ENCODE measurements at places on chromosomes 13 and 19. TPM values are rescaled to one million over a fixed set of nuclear protein-coding genes. Genes with fewer than 3 reads are reported as not detected.

DNA sequence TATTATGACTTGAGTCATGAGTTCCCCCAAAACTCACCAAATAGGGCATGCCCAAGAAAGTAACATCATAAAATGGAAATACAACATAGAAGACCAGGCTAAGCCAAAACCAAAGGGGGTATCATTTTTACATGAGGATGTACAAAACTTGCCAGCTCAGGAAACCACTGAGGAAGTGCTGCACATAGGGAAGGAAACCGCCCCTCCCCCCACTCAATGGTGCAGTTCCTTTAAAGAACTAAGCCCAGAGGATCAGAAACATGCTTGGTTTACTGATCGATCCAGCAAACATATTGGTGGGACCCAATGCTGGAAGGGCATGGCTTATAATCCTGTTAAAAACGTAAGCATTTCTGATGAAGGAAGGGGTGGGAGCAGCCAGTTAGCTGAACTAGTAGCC, 4.2 kb upstream of the ZNF486 start:
- H3K27me3 ChIP-seq: no peaks in the 10 kb centered on the region
- no peaks in the 10 kb centered on the region for H3K36me3 ChIP-seq
- no peak overlapping the region for H3K27ac ChIP-seq
- no peak overlapping the region for H3K4me3 ChIP-seq
- peaks cover 9% of the 10 kb centered on the region for H3K4me1 ChIP-seq

DNA sequence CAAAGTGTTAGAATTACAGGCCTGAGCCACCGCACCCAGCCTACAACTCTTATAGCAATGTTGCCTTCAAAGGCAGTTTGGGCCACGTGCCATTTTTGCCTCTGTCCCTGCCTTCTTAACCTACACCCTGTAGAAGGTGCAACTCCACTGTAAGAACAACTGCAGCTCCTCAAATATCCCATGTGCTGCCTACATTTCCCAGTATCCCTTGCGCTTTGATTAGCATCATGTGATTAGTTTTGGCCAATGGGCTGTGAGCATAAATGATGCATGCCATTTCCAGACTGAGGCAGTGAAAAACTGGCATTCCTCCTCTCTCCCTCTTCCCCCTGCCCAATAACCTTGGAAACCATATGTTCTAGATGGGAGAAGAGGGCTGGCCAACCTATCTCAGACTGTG, 75.2 kb upstream of the MRI1 start:
- H3K27ac ChIP-seq: no peak overlapping the region
- no peaks in the 10 kb centered on the region for H3K27me3 ChIP-seq
- H3K36me3 ChIP-seq: no peaks in the 10 kb centered on the region
- H3K4me3 ChIP-seq: no peak overlapping the region
- no peaks in the 10 kb centered on the region for H3K4me1 ChIP-seq
- no peak for DNase-seq

GRCh38 chr19:18167011-18167410, 6.6 kb upstream of the IFI30 start:
- H3K4me1 ChIP-seq: peaks cover under 1% of the 10 kb centered on the region
- H3K27ac ChIP-seq: no peak overlapping the region
- no peak overlapping the region for H3K4me3 ChIP-seq

DNA sequence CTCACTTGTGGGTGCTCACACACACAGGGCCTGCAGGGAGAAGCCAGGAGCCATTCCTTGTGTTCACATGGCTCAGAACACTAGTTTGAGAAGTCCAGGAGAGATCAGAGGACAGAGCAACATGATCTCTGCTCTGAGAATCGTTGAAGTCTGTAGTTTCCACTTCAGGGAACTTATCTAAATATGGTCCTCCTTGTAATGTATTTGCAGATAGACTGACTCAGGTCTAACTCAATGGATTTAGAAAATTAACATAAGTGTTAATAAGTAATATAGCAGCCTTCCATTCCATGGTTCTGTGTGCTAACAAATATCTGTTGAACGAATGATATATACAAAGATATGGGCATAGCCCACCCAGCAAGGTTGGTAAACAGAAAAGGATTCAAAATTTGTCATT, 119.8 kb upstream of the STARD13 start:
- H3K4me1 ChIP-seq: no peaks in the 10 kb centered on the region
- H3K27me3 ChIP-seq: no peaks in the 10 kb centered on the region
- H3K27ac ChIP-seq: no peak overlapping the region
- H3K4me3 ChIP-seq: no peak overlapping the region
- H3K36me3 ChIP-seq: no peaks in the 10 kb centered on the region

DNA sequence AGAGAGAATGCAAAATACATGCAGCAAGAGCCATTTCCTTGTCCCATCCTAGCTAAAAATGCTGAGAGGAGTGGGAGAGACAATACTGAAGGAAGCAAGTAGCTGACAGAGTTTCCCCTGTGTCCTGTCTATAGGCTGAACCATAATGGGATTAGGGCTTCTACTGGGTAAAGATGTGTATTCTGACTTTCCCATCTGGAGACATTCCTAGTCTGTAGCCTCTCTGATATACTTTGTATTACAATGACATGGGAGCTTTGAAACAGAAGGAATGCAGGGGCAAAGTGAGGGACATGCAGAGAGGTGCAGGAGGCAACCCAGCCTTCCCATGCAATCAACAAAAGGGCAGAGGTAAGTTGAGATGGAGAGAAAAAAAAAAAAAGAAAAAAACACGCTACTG, 10.5 kb upstream of the GPC6 start:
- DNase-seq: no peak
- no peaks in the 10 kb centered on the region for H3K4me1 ChIP-seq
- no peak overlapping the region for H3K27ac ChIP-seq
- no peaks in the 10 kb centered on the region for H3K36me3 ChIP-seq

GRCh38 chr13:73779881-73780280, 354.3 kb downstream of the KLF12 start:
- no peak for DNase-seq
- no peaks in the 10 kb centered on the region for H3K36me3 ChIP-seq
- no peaks in the 10 kb centered on the region for H3K27me3 ChIP-seq

DNA sequence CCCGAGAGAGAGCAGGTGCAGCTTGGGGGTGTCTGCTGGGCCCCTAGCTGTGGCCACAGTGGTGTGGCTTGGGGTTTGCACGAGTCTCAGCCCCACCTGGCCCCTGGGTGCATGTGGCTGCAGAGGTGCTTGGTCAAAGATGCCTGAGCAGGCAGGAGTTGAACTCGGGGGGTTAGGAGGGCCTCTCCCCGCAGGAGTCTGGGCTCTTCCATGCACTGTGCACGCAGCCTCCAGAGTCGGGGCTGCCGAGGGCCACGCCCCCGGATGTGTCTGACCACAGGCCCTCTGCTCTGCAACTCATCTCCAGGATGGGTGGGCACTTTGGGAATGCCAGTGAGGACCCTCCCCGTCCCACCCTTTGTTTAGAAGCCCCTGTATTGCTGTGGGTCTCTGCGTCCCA, 91.5 kb upstream of the MCF2L start:
- peaks cover 61% of the 10 kb centered on the region for H3K36me3 ChIP-seq
- no peak for DNase-seq
- no peaks in the 10 kb centered on the region for H3K27me3 ChIP-seq
- H3K27ac ChIP-seq: no peak overlapping the region
- H3K4me3 ChIP-seq: no peak overlapping the region

The RGCC gene
- 187 TPM for total RNA-seq

The ZNF793 gene
- 9.5 TPM for total RNA-seq

- peaks cover 12% of the 10 kb centered on the region for H3K4me1 ChIP-seq
- no peaks in the 10 kb centered on the region for H3K27me3 ChIP-seq
- DNase-seq: no peak
- peaks cover 10% of the 10 kb centered on the region for H3K36me3 ChIP-seq
- H3K4me3 ChIP-seq: no peak overlapping the region
Measured at GRCh38 chr19:49692147-49692506, 1.2 kb downstream of the CPT1C start.

GRCh38 chr13:109776575-109776974, 9.8 kb downstream of the IRS2 start:
- no peak overlapping the region for H3K4me3 ChIP-seq
- H3K4me1 ChIP-seq: peaks cover 28% of the 10 kb centered on the region
- no peaks in the 10 kb centered on the region for H3K36me3 ChIP-seq

DNA sequence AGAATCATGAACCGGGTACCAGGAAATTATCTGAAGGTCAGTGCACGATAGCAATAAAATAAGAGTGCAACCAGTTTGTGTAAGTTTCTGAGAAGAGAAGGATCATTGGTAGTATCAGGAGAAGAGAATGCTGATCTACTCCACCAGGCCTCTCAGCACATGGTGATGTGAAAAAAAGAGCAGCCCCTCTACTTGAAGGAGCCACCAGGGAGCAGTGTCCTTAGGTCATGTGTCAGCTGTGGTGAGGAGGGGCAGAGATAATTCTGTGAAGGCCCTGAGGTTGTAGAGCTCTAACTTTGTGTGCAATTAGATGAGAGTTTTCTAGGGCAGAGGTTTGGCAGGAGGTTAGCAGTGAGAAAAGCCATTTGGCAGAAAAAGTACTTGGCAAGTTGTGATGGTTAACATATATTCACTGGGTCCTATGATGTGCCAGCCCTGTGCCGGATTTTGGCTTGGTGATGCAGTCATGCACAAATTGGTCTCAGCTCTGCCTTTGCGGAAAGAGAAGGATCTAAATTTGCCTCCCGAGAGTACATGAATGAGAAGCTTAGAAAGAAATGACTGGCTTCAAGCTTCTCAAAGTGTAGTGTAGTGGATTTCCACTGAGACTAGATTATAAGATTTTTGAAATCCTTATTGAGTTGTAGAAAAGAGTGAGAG, 19.2 kb upstream of the ZC3H13 start:
- no peak overlapping the region for H3K27ac ChIP-seq
- H3K4me1 ChIP-seq: no peaks in the 10 kb centered on the region
- no peak for DNase-seq

GRCh38 chr13:25165663-25166062, 6.4 kb downstream of the AMER2 start:
- H3K4me3 ChIP-seq: no peak overlapping the region
- no peaks in the 10 kb centered on the region for H3K4me1 ChIP-seq
- no peaks in the 10 kb centered on the region for H3K36me3 ChIP-seq
- H3K27me3 ChIP-seq: peaks cover 9% of the 10 kb centered on the region
- no peak for DNase-seq

GRCh38 chr19:18232540-18233223, 6.4 kb upstream of the PDE4C start:
- no peaks in the 10 kb centered on the region for H3K4me1 ChIP-seq
- no peaks in the 10 kb centered on the region for H3K36me3 ChIP-seq
- no peak for DNase-seq
- H3K27me3 ChIP-seq: peaks cover 19% of the 10 kb centered on the region
- H3K4me3 ChIP-seq: no peak overlapping the region

DNA sequence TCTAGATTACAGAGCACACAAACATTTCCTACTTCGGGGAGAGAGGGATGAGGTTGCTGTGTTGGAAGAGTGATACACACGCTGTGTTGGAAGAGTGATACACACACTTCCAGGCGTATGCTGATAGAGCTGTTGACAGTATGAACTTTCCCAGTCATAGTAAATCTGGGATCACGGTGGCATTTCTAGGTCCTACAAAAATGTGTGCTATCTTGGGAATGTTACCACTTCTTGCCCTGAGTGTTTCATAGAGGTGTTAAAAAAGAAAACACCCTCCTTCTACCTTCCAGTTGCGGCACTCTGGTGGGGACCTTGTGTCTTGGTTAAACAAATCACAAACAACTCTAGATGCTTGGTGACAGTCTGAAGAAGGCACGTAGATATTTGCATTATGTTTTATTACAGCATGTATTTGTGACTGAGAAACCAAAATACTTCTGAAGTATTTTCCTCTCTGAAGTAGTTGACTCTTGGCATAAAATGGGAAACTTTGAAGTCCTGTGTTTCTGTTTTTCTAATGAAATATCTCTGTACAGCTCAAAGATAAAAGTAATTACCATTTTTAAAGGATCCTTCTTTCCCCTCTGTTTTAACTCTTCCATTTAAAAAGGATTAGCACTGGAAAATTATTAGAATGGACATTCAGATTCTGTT, 52.5 kb downstream of the ARHGAP35 start:
- DNase-seq: no peak
- H3K36me3 ChIP-seq: no peaks in the 10 kb centered on the region
- H3K4me1 ChIP-seq: peaks cover 16% of the 10 kb centered on the region
- H3K27me3 ChIP-seq: no peaks in the 10 kb centered on the region
- H3K4me3 ChIP-seq: no peak overlapping the region

The GJB2 gene
- 0.13 TPM for total RNA-seq

DNA sequence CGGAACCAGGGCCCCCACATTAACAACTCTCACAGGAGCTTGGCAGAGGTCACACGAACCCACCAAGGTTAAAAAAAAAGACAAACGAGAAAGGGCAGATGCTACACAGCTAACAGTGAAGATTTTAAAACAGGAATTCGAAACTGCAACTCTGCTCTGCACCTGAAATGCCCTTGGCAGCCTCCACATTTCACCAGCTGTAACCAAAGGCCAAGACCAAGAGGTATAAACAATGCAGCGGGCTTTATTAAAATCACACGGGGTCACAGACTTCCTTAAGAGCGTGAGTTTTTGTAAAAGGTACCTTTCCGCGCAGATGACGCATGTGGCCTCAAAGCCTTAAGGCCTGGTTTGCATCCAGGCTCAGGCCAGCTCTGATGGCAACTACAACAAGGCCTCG, 88.2 kb downstream of the STK24 start:
- DNase-seq: no peak
- no peaks in the 10 kb centered on the region for H3K27me3 ChIP-seq
- no peaks in the 10 kb centered on the region for H3K36me3 ChIP-seq
- peaks cover 33% of the 10 kb centered on the region for H3K4me1 ChIP-seq
- H3K27ac ChIP-seq: no peak overlapping the region
- H3K4me3 ChIP-seq: no peak overlapping the region

The IGSF23 gene
- not detected for total RNA-seq

The IGFL2 gene
- total RNA-seq: not detected

DNA sequence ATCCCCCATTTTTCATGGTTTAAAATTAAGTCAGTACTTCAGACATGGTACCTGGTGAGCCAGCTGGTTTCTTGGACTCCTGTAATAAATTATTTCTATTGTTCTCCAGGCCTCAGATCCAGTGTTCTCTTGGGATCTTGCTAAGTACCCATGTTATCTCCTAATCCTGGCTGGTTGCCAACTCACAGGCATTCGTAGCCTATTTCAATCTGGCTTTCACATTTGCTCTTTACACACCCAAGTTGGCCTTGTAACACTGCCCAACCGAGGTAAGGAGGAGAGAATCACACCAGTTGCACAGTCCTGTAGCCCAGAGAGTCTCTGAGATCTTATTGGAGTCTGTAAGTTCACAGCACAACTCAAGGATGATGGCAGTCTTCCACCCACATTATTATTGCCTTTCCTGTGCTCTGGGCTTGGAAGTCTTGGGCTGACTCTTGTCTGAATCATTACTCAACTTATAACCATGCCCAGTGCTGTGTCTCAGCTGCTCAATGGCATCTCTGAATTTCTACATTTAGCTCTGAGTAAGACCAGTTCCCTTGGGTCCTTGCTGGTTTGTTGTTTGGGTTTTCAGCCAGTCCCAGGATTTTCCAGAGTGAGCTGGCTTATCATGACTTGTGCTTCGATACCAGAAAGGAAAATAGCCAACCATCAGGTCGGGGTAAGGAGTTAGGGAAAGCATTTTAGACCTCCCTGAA, 76.6 kb upstream of the KLF12 start:
- H3K4me3 ChIP-seq: no peak overlapping the region
- no peaks in the 10 kb centered on the region for H3K27me3 ChIP-seq
- no peaks in the 10 kb centered on the region for H3K36me3 ChIP-seq
- no peak overlapping the region for H3K27ac ChIP-seq
- no peaks in the 10 kb centered on the region for H3K4me1 ChIP-seq

Measured in naive thymus-derived CD4-positive, alpha-beta T cell (primary cell).